ENCODE measurements at places on chromosomes 6 and 20. TPM values are rescaled to one million over a fixed set of nuclear protein-coding genes. Genes with fewer than 3 reads are reported as not detected.
A peak's percentile ranks its signal among the peaks of the same experiment; 100 is the strongest.

The LRFN2 gene
- polyA plus RNA-seq: 0.29 TPM

DNA sequence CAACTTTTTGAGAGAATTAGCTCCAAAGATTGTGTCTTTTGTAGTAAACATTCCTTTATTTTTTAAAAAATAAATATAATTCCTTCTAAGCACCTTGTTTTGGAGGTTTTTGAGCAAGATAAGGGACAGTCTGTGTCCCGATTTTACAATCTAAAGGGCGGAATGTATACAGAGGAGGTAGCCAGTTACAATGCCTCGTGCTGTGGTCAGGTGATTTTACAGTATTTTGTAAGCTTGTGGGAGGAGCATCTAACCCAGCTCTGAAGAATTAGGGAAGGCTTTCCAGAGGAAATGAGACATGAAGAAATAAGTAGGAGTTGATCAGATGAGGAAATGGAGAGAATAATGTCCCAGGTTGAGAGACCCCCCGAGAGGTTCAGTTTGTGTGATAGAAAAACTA, 1.3 kb downstream of the HINT3 start:
- H3K27me3 ChIP-seq: no peaks in the 10 kb centered on the region
- DNase-seq: no peak
- H3K4me1 ChIP-seq: peaks cover 29% of the 10 kb centered on the region
- H3K27ac ChIP-seq: peak overlapping the region; percentile 95
- peak overlapping the region; percentile 16 for H3K4me3 ChIP-seq

DNA sequence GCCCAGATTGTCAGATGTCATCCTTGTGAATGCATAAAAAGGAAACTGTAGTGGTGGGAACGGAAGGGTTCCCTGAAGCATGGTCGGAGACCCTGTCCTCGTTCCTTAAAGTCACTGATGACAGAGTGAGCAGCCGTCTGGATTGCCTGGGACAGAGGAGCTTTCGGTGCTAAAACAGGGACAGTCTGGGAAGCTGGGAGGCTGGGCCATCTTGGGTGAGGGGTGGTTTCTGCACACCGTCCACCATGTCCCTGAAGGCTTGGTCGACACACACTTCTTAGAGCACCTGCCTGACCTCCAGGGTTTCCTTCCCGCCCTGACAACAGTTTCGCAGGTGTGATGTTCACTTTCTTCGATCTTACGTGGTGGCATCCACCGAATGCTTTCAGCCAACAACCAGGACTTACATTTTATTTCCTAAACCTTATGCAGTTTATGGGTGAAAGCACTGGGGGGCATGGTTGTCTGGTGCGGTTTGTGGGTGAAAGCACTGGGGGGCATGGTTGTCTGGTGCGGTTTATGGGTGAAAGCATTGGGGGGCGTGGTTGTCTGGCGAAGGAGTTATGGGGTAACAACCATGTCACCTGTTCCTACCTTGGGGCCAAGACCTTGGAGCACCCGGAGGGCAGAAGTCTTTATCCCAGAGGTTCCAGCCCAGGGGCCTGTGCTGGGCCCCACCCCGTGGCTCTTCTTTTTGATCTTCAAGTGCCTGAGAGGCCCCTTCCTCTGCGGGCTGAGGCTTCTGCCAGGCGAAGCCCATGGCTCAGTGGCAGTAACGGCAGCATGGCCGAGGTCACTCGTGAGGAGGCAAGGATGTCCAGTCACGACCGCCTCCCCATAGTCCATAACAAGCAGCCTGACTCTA, 81.7 kb upstream of the FRMD1 start:
- no peak overlapping the region for H3K27ac ChIP-seq
- no peaks in the 10 kb centered on the region for H3K4me1 ChIP-seq
- no peaks in the 10 kb centered on the region for H3K36me3 ChIP-seq

The ZNF334 gene
- polyA plus RNA-seq: not detected

The EPPIN gene
- polyA plus RNA-seq: not detected

- H3K4me1 ChIP-seq: no peaks in the 10 kb centered on the region
- H3K27ac ChIP-seq: no peak overlapping the region
- no peaks in the 10 kb centered on the region for H3K27me3 ChIP-seq
- no peak for DNase-seq
Measured at GRCh38 chr6:161374971-161375873, 101.4 kb upstream of the AGPAT4 start.

DNA sequence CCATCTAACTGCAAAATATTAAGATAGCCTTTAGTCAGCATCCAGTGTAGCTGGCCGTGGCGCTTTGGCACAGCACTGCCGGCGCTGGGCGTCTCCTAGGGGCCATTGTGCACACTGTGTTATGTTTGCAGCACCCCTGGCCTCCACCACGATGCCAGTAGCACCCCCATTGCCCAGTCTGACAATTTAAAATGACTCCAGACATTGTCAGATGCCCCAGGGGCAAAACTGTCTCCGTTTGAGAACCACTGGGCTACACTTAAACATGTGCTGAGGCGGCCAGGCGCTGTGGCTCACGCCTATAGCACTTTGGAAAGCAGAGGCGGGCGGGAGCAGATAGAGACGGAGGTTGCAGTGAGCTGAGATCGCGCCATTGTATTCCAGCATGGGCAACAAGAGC, 6.0 kb upstream of the MTG2 start:
- H3K36me3 ChIP-seq: no peaks in the 10 kb centered on the region
- H3K27ac ChIP-seq: no peak overlapping the region
- no peak overlapping the region for H3K4me3 ChIP-seq
- H3K27me3 ChIP-seq: no peaks in the 10 kb centered on the region

- no peaks in the 10 kb centered on the region for H3K36me3 ChIP-seq
- H3K27ac ChIP-seq: no peak overlapping the region
- no peaks in the 10 kb centered on the region for H3K4me1 ChIP-seq
Measured at GRCh38 chr20:19275630-19276071, 63.2 kb downstream of the SLC24A3 start.

DNA sequence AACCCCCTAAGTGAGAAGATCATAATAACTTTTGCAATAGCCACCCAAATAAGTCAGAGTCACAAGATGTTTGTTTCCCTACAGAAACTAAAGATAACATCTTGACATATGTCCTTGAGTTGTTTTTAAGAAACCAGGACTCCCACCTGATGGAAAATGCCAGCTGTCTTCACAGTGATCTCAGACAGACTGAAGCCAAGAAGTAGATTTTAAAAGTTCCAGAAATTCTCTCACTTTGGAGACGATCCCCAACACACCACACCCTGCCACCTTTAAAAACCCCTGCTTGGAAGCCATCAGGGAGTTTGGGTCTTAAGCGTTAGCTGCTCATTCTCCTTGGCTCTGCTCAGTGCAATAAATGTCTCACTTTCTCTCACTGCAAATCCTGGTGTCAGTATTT, 63.0 kb downstream of the GPR6 start:
- no peaks in the 10 kb centered on the region for H3K36me3 ChIP-seq
- peaks cover 6% of the 10 kb centered on the region for H3K4me1 ChIP-seq
- H3K27me3 ChIP-seq: no peaks in the 10 kb centered on the region

The TMEM200A gene
- polyA plus RNA-seq: 1.5 TPM

DNA sequence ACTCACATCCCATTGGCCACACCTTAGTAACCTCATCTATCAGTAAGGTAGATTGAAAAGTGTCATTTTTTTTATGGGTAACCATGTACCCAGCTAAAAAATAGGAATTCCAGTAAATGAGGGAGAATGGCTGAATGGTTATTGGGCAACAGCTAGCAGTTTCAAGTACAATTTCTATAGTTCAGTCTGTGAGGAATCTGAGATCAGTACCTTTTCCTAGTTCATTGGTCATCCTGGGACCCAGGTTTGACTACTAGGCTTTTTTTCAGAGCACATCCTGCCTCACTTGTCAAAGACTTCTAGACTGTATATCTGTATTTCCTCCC, 28.3 kb downstream of the PHF3 start:
- no peak overlapping the region for H3K27ac ChIP-seq
- H3K4me3 ChIP-seq: no peak overlapping the region
- peaks cover 53% of the 10 kb centered on the region for H3K4me1 ChIP-seq
- DNase-seq: no peak

DNA sequence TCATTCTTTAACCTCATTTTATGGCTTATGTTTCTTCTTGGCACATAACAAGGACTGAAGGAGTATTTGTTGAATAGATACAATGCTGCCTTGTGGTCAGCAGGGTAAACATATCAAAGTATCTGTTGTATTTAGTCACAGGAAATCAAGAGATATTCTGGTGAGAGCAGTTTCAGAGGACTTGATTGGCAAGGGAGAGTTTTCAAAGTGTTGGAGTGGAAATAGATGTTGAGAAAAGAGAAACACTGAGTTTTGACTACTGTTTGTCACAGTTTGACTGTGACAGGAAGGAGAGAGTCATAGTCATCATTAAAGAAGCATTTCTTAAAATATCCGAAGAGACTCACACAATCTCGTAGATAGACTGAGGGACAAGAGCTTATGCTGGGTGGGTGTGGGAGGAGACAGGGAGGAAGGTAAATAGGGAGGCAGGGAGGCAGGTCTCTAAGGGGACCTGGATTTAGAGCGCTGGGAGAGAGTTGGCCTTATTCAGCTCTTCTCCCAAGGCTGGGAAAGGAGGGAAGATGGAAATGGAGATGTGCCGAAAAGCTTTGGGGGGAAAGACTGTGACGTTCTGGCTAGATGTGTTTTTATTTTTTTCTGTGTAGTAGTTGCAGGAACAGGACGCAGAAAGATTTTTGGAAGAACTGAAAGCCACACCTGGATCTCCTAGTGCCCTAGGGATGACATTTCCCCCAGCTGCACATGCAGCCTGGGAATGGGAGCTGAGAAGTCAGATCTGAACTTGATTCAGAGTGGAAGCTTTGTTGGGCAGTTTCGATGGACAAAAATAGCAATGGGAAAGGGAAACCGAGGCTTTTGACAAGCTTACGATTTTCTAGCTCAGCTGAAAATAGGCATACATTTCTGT, 65.0 kb upstream of the IFNGR1 start:
- no peak overlapping the region for H3K27ac ChIP-seq
- no peaks in the 10 kb centered on the region for H3K36me3 ChIP-seq
- H3K4me1 ChIP-seq: no peaks in the 10 kb centered on the region
- H3K4me3 ChIP-seq: no peak overlapping the region

The CYP24A1 gene
- 0.40 TPM for polyA plus RNA-seq

DNA sequence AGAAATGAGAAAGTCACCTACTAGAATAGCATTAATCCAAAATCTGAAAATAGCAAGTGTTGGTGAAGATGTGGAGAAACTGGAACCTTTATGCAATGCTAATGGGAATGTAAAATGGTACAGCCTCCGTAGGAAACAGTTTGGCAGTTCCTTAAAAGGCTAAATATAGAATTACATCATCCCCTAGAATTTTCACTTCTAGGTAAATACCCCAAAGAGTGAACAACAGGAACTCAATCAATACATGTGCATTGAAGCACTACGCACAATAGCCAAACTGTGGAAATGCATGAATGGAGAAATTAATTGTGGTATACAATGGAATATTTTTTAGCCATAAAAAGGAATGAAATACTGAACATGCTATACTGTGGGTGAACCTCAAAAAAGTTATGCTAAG, 982.0 kb upstream of the FLRT3 start:
- H3K4me1 ChIP-seq: no peaks in the 10 kb centered on the region
- no peak overlapping the region for H3K4me3 ChIP-seq
- H3K36me3 ChIP-seq: no peaks in the 10 kb centered on the region

DNA sequence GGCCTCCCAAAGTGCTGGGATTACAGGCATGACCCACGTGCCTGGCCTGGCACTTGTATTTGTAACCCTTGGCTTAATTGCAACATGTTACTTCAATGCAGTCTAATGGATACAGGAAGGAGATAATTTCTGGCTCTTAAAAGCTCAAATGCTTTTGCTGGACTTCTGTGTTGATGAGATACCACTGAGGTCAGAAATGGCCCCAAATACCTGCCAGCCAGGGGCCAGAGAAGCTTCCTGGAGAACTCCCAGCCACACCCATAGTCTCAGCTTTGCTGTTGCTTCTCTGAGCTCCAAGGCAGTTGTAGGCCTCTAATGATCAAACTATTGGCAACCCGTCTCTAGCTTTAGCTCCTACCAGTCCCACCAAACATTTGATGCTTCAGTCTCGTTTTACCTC, 14.2 kb upstream of the ZNFX1 start:
- H3K27ac ChIP-seq: no peak overlapping the region
- H3K27me3 ChIP-seq: no peaks in the 10 kb centered on the region
- peaks cover 31% of the 10 kb centered on the region for H3K36me3 ChIP-seq
- no peaks in the 10 kb centered on the region for H3K4me1 ChIP-seq

The TOX2 gene
- polyA plus RNA-seq: 1.2 TPM

DNA sequence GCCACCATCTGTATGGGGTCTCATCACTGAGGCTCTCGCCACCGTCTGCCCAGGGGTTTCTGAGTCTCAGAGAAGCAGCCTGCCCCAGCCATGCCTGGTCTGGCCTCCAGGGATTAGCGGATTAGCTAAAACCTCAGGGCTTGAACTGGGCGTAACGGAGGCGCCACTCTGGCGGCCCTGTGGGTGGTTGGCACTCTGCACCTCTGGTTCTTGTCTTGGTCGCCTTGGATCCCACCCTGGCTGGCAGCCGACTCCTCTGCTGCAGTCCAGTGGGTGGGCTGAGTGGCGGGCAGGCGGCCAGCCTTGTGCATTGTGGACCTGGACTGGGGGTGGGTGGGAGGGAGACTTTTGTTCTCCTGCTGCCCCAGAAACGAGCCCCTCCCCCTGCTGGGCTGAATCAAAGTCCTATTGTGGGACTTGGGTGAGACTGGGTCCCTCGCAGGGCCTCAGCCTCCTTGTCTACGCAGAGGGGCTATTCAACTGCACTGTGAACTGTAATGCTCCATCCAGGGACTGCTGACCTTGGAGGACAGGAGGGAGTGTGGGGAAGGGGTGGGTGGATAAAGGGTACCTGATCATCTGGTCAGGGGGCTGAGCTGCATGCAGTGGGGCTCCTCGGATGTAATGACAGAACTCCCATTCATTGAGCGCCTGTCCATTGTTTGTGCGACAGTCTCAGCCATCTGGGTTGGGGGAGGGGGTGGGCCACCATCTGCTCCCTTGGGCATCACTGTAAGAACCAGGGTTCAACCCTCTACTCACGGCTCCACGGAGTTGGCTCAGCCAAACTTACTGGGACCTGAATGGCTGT, 23.9 kb downstream of the SUN5 start:
- no peak overlapping the region for H3K4me3 ChIP-seq
- no peaks in the 10 kb centered on the region for H3K27me3 ChIP-seq
- DNase-seq: no peak
- no peaks in the 10 kb centered on the region for H3K36me3 ChIP-seq
- peaks cover 24% of the 10 kb centered on the region for H3K4me1 ChIP-seq

DNA sequence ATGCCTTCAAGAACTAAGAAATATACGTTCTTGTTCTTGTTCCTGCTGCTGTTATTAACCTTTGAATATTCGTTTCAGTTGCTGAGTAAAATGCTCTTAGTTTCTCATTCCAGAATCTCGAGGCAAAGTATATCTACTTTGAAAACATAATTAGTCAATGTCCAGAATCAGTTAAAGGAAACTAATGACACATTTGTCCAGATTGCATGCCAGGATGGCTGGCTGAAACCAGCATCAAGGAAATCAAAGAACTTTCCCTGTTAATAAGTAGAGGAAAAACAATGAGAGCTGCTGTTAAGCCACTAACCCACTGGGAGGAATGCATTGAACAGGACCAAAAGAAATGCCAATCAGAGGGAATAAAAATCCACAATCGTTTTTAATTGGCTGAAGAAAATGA, 196.9 kb downstream of the ALDH8A1 start:
- H3K36me3 ChIP-seq: no peaks in the 10 kb centered on the region
- H3K4me3 ChIP-seq: no peak overlapping the region
- DNase-seq: no peak
- no peaks in the 10 kb centered on the region for H3K4me1 ChIP-seq
- no peaks in the 10 kb centered on the region for H3K27me3 ChIP-seq

- H3K27me3 ChIP-seq: no peaks in the 10 kb centered on the region
- no peak overlapping the region for H3K27ac ChIP-seq
Measured at GRCh38 chr6:54002116-54002515, 109.1 kb upstream of the MLIP start.

Data from CD8-positive, alpha-beta memory T cell (primary cell).